Stimulated activated CD8-positive, alpha-beta memory T cell treated with anti-CD3 and anti-CD28 coated beads, Interleukin-4, amount 100 ng/mL, for 1 hour (primary cell): ENCODE measurements at places on chromosomes 1 and 21.

DNA sequence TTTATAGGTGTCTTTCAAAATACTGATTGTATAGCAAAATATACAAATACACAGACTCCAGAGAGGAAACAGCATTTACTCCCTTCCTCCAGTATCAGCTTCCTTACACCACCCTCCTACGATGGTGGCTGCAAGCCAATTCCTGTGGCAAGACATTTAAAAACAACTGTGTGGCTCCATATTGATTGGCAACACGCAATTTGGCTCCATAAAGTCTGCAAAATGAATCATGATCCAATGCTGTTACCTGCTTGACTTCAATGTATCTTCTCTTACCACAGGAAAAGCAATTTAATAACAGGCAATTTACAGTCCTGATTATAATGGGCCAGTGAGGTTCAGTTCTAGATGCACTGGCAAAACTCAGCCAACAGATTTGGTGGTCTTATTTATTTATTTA is 19.7 kb upstream of the ATP6V1G3 start:
- no peak for DNase-seq

- DNase-seq = no peak
Observed at GRCh38 chr1:227388214-227389168, 70.2 kb upstream of the CDC42BPA start.

DNA sequence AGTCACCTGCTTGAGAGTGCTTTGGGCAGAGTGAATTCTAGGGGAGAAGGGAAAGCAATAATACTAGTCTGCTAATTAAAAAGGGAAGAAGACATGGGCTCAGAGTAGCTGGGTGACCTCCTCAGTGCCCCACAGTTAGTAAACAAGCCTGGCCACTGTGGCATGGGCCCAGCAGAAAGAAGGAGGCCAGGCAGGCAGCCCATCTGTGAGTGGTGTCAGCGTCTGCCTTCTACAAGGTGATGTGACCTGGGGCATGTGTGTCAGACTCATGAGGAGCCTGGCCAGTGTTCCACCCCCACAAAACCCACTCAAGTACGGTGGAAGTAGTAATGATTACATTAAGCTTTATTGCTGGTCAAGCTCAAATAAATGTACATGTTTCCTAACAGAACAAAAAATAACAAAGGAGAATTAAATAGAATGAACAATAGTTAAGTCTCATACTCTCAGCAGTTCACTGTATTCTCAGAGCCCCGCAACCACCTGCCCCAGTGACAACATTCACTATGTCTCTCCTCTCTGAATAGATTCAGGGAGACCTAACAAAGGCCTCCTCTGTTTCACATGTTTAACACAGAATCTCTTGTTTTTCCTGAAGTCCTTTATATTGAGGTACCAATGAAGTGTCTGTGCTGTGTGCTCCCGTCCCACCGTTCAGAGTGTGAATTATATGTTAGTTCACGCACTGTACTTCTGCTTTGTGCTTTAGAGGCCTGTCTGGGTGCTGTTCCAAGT is 32.5 kb downstream of the SLC22A15 start:
- DNase-seq = no peak

- no peak for DNase-seq
Observed at GRCh38 chr1:19557609-19558051, 72.3 kb upstream of the CAPZB start.

DNA sequence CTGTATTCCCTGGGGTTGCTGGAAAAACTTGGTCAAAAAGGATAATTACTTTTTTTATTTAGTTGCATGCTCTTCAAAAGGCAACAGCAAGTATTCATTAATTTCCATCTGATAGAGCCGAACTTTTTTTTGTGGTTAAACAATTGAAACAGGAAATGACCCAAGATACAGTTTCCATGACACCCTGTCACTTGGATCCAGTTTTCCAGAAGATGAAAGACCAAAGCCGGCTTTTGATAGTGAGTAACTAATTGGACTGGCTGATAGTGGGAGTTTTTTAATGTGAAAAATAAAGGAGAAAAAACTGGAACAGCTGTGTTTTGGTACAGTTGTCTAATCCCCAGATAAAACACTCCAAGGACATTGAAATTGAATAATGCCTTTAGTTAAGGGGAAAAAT is 33.0 kb downstream of the CACHD1 start:
- no peak for DNase-seq

GRCh38 chr1:33854091-33854490 is 9.8 kb upstream of the HMGB4 start:
- DNase-seq = no peak

DNA sequence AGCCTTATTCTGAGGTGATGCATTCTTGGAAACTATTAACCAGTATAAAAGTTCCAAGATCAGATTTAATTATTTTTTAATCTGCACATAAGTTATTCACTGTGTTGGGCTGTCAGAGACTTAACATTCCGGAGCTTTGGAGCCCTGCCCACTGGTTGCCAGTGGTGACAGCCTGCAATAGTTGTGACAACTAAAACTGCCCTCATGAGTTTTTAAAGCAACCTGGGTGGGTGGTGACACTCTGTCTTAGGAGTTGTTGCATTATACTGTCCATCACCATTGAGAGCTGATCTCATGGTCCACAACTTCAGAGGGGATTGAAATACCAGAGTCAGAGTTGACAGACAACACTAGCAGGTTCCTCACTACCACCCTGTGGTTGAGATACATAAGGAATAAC is 653.9 kb upstream of the USP24 start:
- no peak for DNase-seq

DNA sequence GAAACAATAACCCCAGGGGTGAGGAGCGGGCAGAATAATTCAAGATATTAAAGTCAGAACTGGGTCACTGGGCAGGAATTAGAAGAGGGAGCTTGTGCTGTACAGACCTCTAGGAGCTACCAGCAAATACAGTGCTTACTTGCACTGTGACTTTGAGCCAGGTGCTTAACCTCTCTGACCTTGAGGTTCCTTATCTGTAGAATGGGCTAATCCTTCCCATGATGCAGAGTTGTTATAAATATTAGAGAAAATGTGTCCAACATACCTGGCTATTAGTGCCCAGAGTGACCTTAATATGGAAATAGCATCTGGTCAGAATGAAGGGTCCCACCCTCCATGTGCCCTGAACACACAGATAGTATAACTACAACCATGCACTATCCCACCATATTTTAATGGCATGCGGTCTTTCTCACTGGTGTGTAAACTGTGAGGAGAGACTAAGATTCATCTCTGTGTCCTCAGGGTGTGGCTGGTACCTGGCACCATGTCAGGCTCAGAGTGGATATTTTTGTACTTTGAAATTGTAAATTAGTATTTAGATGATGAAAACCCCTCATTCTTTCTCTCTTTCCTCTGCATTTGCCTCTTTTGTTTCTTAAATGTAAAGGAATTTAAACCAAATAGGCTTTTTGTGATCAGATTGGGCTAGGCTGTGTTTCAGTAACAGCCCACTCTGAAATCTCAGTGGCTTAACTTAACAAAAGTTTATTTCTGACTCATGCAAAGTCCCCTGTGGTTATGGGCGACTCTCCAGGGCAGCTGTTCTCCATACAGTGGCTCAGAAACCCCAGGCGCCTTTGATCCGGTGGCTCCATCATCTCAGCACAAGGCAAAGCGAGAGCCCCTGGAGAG is 60.0 kb upstream of the ROR1 start:
- DNase-seq = no peak

GRCh38 chr1:163107655-163108054 is 38.5 kb downstream of the RGS4 start:
- DNase-seq = no peak

- DNase-seq = no peak
Observed at GRCh38 chr1:109509176-109510134, at the start of gene AMIGO1. Gene AMIGO1, minus strand, starts transcription at chr1:109509727. Its CDS starts 815 bp downstream, at chr1:109508912.

DNA sequence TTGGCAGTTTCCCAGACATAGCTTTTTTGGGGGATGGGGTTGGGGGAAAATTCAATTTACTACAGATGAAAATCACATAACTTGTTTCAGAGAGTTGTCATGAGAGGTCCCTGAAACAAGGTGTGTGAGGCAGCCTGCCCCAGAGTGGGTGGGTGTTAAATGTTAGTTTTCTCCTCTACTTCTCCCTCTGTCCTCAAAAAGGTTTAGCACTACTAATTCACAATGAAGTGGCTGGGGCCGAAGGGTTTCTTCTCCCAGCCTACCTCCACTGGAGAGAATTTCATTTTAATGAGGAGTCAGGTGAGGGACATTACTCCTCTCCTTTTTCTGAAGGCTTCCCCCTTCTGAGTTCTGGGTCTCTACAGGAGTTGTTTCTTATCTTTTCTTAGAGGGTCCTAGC is 103.3 kb downstream of the C1orf94 start:
- DNase-seq = no peak

GRCh38 chr1:230425252-230426091 is 660 bp downstream of the PGBD5 start:
- DNase-seq = no peak

- DNase-seq = no peak
Observed at GRCh38 chr1:171251952-171252300, 3.6 kb downstream of the FMO1 start.

- no peak for DNase-seq
Observed at GRCh38 chr1:55990007-55990406, 589.4 kb downstream of the PLPP3 start.

- no peak for DNase-seq
Observed at GRCh38 chr1:29669912-29670311, 433.6 kb downstream of the PTPRU start.

DNA sequence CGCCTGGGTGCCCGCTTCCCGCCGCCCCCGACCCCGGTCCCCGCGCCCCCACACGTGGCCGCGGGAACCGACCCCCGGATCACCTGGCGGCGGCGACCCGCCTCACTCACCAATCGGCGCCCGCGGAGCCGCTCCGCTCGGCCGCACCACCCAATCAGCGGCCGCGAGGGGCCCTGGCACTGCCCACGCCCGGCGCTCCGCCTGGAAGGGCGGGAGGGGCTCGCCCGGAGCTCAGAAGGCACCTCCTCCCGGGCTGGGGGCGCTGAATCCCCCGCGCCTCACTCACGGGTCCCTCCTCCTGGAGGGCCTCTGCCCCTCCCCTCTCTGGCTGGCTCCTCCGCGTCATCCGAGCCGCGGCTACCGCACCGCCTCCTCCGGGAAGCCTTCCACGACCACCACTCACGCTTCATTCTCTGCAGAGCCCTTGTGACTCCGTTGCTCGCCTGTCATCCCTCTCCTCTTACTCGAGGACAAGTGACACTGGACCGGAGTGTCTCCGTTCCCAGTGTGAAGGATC is 374 bp downstream of the SH2D5 start:
- no peak for DNase-seq

GRCh38 chr1:159746666-159747065 is 32.3 kb upstream of the CRP start:
- no peak for DNase-seq

DNA sequence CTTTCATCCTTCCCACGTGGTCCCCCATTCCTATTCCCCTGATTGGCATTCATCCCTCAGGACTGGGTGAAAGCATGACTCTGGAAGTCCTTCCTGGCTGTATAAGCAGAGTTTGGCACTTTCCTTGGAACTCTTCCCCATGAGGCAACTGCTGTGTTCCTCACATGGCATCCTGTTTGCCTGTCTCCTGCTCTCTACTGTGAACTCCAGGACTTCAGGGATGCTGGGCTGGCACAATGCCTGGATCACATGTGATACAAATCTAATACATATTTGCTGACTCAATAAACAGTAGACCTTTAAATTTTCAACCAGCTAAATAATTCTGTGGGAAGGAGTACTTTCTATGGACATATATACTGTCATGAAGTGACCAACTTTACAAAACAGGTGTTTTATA is 46.8 kb upstream of the EDEM3 start:
- DNase-seq = no peak

DNA sequence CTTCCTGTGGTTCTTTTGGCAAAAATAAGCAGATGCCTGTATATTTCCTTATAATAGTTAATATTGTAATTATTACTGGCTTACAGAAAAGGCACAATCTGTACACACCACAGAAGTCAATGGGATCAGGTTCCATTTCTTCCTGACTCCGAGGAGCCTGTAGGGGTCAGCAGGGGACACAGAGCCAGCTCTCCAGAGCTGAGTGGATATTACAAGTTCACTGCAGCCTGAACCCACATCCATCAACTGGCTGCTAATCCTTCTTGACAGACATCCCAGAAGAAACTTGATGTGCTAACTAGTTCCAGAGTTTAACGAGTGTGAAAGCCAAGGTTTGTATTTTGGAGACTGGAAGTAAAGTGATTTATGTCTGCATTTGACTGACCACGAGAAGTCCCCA is 203.8 kb downstream of the LMX1A start:
- DNase-seq = no peak

DNA sequence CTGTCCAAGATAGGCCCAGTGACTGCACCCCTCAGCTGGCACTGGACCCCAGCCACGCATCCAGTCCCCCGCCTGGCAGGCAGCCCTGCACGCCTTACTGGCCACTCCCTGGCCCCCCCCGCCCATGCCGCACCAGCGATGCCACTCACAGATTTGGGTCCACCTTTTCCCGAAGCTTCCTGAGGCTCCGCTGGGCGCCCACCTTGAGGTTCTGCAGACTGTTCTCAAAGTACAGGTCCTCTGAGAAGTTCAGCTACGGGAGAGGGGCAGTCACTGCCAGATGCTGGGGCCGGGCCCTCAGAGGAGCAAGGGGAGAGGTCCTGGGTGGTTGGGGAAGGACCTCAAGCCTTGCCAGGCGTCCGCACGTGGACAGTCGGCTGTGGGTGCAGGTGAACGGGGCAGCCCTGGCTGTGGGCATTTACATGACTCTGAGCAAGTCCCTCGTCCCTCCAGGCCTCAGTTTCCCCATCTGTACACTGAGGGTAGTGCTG is 8.1 kb downstream of the PRXL2B start:
- no peak for DNase-seq

DNA sequence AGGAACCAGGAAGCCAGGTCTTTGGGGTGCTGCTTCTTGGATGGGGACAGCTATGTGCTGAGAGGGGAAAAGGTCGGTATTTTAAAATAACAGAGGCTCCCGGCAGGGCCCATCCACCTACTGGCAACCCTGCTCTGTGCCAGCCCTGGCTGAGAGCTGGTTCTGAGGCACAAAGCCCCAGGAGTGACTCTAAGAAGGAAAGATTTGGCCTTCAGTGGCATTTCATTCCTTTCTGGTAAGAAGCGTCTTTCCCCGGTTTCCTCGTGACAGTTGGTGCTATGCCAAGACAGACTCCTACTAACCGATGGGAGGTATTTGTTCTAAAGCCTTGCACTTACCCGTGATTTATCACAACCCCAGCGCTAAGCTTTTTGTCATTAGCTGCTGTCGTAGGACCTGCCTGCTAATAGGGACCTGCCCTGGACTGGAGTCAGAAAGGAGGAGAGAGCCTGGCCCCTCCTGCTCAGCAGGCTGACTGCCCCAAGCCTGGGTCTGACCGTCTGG is 123.1 kb upstream of the ADAR start:
- no peak for DNase-seq

GRCh38 chr21:17631195-17631594 is 18.5 kb upstream of the BTG3 start:
- DNase-seq = no peak
